NCI-H1092 treated with DMSO at 0.1 percent for 48 hours (cell line): ENCODE measurements at places on chromosomes 4 and X.

DNA sequence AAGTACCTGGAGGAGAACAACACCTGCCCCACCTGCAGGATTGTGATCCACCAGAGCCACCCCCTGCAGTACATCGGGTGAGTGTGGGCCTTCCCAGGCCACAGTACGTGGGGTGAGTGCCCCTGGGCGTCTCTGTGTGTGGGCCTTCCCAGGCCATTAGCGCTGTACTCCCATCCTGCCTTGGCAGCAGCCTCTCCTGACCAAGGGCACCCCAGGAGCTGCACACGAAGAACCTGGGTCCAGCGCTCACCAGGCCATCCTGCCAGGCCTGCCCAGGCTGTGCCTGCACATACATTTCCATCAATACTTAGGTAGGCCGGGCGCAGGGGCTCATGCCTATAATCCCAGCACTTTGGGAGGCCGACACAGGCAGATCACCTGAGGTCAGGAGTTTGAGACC lies 29.3 kb downstream of the PCGF3 start:
- DNase-seq, result no peak

DNA sequence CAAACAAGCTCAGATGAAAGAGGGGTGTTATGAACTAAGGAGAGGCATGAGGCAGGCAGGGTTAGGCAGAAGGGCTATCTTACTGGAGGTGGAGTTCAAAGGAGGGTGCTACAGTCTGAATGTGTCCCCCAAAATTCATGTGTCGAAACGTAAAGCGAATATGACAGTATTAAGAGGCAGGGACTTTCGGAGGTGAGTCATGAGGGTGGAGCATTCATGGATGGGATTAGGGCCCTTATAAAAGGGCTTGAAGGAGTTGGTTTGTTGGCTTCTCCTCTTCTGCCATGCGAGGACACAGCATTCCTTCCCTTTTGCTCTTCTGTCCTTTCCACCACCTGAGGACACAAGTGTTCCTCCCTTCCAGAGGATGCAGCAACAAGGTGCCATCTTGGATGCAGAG lies 22.9 kb downstream of the APLN start:
- DNase-seq, result no peak

DNA sequence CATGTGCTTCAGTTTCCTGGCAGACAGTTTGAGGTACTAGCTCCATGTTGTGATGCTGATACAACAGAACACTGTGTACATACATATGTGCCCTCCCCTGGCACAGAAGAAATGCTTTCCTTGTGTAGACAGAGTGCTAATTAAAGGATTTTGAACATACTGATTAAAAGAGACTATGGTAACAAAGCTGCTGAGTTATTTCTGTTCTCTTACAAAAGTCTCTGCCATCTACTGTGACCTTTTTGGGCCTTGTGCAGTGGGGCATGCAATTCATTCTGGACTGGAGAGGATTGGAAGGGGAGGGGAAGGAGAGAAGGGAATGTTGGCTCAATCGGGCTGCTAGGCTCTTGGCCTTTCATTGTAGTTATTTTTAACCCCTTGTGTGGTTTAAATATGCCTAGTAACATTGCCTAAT lies 6.0 kb downstream of the PDLIM5 start:
- no peak for DNase-seq

- no peak for DNase-seq
These were observed 104.0 kb downstream of the TEX13A start for GRCh38 chrX:105116486-105116885.

DNA sequence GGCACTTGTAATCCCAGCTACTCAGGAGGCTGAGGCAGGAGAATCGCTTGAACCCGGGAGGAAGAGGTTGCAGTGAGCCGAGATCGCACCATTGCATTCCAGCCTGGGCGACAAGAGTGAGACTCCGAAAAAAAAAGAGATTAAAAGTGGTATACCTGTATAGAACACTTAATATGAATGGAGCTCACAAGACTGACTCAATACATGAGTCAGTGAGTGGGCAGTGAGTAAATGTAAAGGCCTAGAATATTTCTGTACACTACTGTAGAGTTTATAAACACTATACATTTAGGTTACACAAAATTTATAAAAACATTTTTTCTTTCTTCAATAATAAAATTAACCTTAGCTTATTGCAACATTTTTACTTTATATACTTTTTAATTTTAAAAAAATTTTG lies 93.8 kb downstream of the CENPC start:
- no peak for DNase-seq

DNA sequence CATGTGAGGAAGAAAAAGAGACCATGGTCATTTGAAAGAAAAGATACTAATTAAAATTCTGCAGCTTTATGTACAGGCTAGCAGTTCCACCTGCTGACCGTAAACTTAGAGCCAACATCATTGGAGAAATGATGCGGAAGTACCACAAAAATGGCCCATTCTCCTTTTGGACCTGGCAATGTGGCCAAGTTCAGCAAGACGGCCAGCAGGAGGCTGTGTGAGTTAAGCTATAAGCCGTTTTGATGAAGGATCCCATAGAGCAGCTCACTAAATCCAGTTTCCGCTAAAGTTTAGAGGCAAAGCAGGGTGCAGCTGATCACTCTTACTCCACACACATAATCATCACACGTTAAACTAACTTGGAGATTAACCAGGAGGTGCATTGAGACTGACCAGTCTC lies 133.8 kb downstream of the LDB2 start:
- no peak for DNase-seq

GRCh38 chr4:73068491-73069337 lies 802 bp downstream of the COX18 start:
- DNase-seq, result peak; percentile 84

GRCh38 chr4:186746581-186746980 lies 22.9 kb upstream of the FAT1 start:
- DNase-seq, result no peak

DNA sequence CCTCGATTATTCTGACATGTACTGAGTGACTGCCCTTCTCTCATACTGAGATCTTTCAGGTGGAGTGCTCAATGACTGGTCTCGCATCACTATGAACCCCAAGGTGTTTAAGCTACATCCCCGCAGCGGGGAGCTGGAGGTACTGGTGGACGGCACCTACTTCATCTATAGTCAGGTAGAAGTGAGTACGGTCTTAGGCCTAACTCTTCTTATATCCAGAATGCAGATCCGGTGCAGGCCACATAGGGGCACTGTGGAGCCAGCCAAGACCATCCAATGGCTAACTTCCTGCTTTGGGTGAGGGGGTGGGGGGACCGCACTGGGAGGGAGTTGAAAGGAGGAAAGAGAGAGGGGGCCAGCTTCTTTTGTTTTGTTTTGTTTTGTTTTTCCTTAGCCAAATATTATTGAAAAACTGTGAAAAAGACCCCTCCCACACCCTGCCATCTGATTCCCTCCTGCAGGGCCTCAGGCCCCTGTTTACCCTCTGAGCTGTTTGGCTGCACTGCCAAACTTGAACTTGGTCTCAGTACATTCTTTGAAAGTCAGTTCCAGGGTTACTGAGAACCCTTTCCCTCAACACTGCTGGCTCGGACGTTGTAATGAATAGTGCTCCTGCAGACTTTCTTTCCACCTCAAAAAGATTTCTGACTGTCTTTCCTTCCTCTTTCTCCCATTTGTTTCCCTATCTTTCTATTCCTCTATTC lies 16.2 kb downstream of the AWAT2 start:
- peak; percentile 20 for DNase-seq

GRCh38 chr4:86367577-86367976 lies 7.7 kb upstream of the MAPK10 start:
- DNase-seq, result no peak

- no peak for DNase-seq
These were observed 43.0 kb downstream of the CCDC158 start for GRCh38 chr4:76377911-76378310.

GRCh38 chrX:19133784-19134183 lies 11.5 kb upstream of the ADGRG2 start:
- DNase-seq, result no peak

GRCh38 chr4:185800266-185800945 lies 11.6 kb downstream of the SORBS2 start:
- no peak for DNase-seq

- DNase-seq, result no peak
These were observed 45.3 kb downstream of the HMGB2 start for GRCh38 chr4:173288698-173289352.

GRCh38 chrX:153407736-153408135 lies 3.5 kb upstream of the ZFP92 start:
- no peak for DNase-seq

- DNase-seq, result no peak
These were observed 837.6 kb downstream of the PDHA2 start for GRCh38 chr4:96677499-96677898.

- peak; percentile 81 for DNase-seq
These were observed 95.1 kb upstream of the LIMCH1 start for GRCh38 chr4:41442810-41443209.

DNA sequence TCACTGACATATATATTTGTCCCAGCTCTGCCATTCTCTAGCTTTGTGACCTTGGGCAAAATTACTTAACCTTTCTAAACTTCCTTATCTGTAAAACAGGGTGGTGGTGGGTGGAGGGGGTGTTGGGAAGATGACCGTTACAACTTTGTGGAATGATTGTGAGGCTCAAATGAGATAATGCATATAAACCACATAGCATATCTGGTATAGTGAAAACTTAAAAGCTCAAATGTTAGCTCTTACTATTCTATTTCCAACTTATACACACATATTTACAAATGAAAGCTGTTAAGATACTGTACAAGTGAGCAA lies 52.9 kb upstream of the HPRT1 start:
- DNase-seq, result no peak

DNA sequence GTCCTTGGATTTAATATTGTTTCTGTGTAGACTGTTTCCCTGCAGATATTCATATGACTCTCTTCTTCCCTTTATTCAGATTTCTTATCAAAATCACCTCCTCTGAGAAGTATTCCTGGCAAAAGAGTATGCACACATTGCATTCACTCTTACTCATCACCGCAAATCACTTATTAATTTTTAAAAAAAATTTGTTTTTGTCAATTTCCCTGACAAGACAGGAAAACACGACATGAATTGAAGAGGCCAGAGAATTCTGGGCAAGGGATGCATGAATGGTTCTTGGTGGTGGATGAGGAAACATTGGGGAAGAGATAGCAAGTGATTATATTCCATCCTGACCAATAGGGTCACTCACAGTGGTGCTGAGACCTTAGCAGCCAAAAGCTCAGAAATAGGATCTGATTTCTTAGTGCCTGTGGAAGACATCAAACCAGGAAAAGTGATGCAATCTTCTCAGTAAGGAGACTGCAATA lies 522.5 kb upstream of the AGA start:
- no peak for DNase-seq

DNA sequence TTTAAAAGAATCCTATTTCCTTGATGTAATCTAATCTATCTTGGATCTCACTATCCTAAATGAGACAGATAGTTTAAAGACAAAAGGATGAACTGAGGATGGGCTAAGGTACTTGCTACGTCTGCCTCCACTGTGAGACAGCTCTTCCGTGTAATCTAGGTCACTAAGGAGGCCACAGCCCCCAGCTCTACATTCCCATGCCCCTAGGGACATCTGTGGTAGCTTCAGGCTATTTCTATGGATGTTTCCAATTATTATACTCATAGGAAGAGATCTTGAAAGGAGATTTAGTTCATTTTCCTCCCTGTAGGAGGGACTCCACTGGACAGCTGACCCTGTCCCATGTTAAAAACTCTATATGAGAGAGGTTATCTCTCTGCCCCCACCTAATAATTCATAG lies 140.8 kb upstream of the TRPC5 start:
- DNase-seq, result no peak

GRCh38 chr4:184824776-184825084 lies 1.0 kb downstream of the ACSL1 start:
- DNase-seq, result no peak

DNA sequence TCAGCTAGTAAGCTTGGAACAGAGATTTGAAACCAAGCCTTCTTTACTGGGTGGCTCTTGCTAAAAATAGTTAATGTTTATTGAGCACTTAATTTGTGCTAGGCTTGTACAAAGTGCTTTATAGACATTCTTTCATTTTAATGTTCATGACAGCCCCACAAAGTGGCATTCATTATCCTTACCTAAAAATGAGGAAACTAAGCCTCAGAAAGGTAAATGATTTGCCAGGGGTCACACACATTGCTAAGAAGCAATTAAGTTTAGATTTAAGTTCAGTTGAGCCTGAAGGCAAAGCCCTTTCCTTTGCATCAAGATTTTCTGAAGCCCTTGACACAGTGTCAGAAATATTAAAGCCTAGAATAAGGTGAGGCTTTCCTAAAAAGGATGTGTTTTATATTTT lies 327.5 kb upstream of the FGF13 start:
- no peak for DNase-seq

- no peak for DNase-seq
These were observed 689 bp upstream of the TMA16 start for GRCh38 chr4:163493643-163494359.

DNA sequence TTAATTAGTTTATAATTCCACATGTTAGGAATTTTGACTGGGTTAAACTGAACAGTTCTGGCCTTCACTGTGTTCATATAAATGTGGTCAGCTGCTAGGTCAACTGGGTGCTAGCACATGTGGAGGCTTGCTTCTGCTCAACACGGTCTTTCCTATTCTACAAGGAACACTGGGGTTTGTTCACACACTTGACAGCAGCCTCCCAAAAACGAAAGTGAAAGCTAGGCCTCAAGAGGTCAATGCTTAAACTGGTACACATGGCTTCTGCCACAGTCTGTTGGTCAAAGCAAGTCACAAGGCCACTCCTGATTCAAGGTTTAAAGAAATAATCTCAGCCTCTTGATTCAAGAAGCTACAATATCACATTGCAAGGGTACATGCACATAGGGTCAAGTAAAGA lies 126.5 kb downstream of the QDPR start:
- no peak for DNase-seq

- DNase-seq, result no peak
These were observed 274.9 kb upstream of the PITX2 start for GRCh38 chr4:110897784-110898183.

- DNase-seq, result peak; percentile 89
These were observed 124.5 kb upstream of the NOCT start for GRCh38 chr4:138890891-138891570.

DNA sequence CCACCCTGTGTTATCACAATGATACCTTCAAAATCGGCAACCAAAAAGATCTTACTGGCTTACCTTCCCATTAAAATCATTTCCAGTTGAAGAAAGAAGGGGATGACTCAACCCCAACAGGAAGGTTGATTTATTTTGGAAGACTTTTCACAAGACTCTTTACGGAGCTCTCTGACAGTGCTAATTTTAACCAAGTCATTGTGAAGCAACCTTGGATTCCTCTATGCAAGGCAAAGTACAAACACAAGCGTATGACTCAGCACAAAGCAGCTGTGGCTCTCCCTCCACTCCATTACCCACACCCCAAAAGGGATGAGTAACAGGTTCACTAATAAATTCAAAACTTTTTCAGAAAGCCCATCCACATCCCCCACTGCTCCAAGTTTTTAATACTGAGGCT lies 213.8 kb upstream of the FGF13 start:
- DNase-seq, result no peak

GRCh38 chrX:24148535-24149350 lies 786 bp upstream of the ZFX start:
- DNase-seq, result peak; percentile 34
